ENCODE measurements at places on chromosomes 2 and 18. TPM values are rescaled to one million over a fixed set of nuclear protein-coding genes. Genes with fewer than 3 reads are reported as not detected.

DNA sequence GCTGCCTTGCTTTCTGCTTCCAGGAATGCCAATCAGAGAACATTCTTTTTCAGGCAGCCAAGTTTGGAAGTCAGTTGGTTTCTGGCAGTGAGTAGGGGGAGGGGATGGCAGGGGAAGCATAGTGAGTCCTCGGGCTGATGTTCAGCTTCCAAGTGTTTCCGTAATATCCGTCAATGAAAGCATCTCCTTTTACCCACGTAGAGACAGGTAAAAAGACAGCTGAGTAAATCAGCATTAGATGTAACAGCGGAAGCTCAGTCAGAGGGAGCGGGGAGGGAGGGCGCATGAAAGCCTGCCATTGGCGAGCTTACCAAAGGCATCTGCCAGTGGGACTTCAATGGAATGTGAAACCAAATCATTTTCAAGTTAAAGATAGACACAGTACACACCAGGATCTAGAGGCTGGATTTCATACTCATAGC lies 117.1 kb upstream of the DTNA start:
- peak overlapping the region; percentile 82 for H3K27ac ChIP-seq
- no peaks in the 10 kb centered on the region for H3K36me3 ChIP-seq
- H3K4me1 ChIP-seq = peaks cover 21% of the 10 kb centered on the region
- DNase-seq = peak; percentile 74

The TMEM178A gene
- total RNA-seq = 3.9 TPM

GRCh38 chr2:201257381-201257955 lies 2.9 kb upstream of the CASP8 start:
- no peaks in the 10 kb centered on the region for H3K36me3 ChIP-seq
- H3K4me3 ChIP-seq = peak overlapping the region; percentile 63
- peaks cover 18% of the 10 kb centered on the region for H3K4me1 ChIP-seq
- DNase-seq = no peak
- H3K27ac ChIP-seq = peak overlapping the region; percentile 86

DNA sequence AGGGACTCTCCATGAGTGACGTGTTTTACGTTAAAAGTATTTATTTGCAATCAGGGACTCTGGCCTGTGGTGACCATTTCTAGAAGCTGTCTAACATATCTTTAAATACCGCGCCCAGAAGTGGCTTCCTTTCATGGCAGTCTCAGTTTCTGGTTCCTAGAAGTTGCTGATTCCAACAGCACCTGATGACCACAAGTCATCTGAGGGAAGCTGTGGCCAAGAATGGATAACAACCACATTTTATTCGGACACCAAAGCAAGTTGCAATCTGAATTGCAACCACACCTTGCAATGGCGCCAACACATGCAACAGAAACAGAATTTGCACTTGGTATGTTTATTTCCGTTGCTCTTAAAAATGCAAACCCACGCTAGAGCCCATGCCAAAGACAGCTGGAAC lies 33.1 kb downstream of the MEX3C start:
- no peaks in the 10 kb centered on the region for H3K4me1 ChIP-seq

- no peaks in the 10 kb centered on the region for H3K27me3 ChIP-seq
- no peak overlapping the region for H3K4me3 ChIP-seq
- H3K36me3 ChIP-seq = peaks cover 20% of the 10 kb centered on the region
- no peak overlapping the region for H3K27ac ChIP-seq
Observed at GRCh38 chr2:36530178-36530982, 67.6 kb downstream of the FEZ2 start.

DNA sequence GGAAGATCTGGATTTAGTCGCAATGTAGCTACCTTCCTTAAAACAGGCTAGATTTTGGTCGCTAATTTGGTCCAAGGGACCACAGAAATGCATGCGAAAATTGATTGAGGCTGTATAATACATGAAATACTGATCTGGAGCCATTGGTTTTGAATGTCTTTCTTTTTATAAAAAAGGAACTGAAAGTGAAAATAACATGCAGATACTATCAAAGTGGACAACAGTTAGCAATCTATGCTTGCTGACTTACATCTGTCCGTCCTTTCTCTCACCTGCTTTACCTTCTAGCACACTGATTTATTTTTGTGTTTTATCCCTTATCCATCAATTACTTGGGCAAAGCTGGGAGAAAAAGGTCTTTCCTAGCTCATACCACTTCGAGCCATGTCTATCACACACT lies 1459.8 kb upstream of the ACVR2A start:
- H3K4me3 ChIP-seq = no peak overlapping the region
- H3K27ac ChIP-seq = no peak overlapping the region
- no peak for DNase-seq
- H3K4me1 ChIP-seq = no peaks in the 10 kb centered on the region
